ENCODE measurements at places on chromosomes 4 and X.

- DNase-seq, result no peak
Observed at GRCh38 chr4:97507587-97508245, 635.6 kb downstream of the STPG2 start.

DNA sequence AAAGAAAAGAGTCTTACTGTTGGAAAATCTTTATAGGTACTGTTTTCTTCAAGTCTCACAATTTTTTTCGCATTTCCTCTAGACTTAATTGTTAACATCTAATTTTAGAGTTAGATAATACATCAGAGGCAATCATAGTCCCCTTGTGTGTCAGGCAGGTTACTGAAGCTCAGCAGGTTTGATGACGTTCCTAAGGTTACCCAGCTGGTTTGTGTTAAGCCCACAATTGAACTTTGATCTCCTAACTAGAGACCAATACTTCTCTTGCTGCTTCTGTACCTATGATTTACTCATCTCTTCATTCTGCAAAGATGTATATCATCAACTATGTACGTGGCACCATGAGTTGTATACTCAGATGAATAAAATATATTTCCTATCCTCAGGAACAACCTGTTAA lies 131.6 kb upstream of the STIM2 start:
- DNase-seq, result no peak

GRCh38 chr4:112973750-112974251 lies 75.7 kb upstream of the ANK2 start:
- DNase-seq, result no peak

GRCh38 chrX:80812176-80812575 lies 2.5 kb upstream of the BRWD3 start:
- DNase-seq, result no peak

DNA sequence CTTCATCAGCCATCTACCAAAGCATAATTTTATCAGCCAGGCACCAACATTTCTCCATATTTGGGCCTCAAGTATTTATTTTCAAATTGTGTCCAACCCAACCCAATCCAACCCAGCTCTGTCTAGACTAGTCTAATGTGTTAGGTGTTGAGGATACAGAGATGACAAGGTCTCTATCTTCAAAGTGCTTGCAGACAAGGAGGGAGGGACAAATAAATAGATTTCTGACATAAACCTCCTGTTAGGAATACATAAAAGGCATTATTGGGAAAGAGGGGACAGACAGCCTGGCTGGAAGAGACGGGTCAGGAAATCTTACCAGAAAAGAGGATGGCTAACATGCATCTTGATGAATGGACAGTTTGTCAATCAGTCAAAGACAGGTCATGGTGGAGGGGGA lies 115.4 kb upstream of the RPS6KA3 start:
- DNase-seq, result no peak

GRCh38 chr4:137156054-137156453 lies 376.2 kb downstream of the PCDH18 start:
- no peak for DNase-seq

DNA sequence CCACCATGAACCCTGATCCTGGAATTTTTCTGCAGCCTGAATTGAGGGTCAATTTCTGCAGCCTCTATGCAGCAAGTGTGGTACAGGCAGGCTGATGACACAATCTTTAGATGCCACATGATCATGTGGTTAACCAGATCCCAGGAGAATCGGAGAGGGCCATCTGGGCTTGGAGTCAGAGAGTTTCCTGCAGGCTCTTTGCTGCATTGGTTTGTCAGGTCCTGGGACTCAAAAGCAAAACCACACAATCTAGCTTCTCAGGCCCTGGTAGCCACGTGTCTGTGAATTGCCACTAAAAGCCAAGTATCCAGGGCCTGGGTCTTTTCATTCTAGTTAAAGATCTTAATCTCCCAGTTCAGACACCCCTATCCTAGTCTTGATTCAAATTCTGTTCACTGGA lies 464.5 kb downstream of the BCOR start:
- no peak for DNase-seq

All from spinal cord (tissue), 10 donors.